Adrenal gland (tissue), 19 donors: ENCODE measurements at places on chromosomes 16 and 17. TPM values are rescaled to one million over a fixed set of nuclear protein-coding genes. Genes with fewer than 3 reads are reported as not detected.

DNA sequence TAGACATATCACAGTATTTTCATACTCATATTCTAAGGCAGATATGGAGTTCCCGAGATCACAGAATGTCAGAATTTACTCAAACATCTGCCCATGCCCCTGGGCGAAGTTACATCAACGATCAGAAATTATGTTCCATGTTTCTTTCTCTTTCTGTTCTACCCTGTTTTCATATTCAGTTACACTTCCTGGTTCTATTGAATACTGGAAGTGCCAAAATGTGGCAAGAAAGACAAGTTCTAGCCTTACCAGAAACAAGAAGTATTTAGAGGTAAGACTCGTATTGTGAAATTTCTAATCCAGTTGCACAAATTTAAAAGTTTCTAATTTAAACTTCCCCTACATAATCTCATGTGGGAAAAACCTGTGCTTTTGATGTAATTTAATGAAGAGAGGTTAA is 36.1 kb downstream of the KCNJ2 start:
- H3K27me3 ChIP-seq = no peaks in the 10 kb centered on the region
- H3K4me3 ChIP-seq = no peak overlapping the region
- no peaks in the 10 kb centered on the region for H3K36me3 ChIP-seq
- no peak overlapping the region for H3K27ac ChIP-seq
- no peaks in the 10 kb centered on the region for H3K4me1 ChIP-seq
- no peak for DNase-seq

LHX1 gene
- not detected for total RNA-seq

CAMKK1 gene
- total RNA-seq = 17.9 TPM

HIRIP3 gene
- total RNA-seq = 18.4 TPM
